T-helper 17 cell (primary cell): ENCODE measurements at places on chromosomes 4 and X. TPM values are rescaled to one million over a fixed set of nuclear protein-coding genes. Genes with fewer than 3 reads are reported as not detected.
A peak's percentile ranks its signal among the peaks of the same experiment; 100 is the strongest.

DNA sequence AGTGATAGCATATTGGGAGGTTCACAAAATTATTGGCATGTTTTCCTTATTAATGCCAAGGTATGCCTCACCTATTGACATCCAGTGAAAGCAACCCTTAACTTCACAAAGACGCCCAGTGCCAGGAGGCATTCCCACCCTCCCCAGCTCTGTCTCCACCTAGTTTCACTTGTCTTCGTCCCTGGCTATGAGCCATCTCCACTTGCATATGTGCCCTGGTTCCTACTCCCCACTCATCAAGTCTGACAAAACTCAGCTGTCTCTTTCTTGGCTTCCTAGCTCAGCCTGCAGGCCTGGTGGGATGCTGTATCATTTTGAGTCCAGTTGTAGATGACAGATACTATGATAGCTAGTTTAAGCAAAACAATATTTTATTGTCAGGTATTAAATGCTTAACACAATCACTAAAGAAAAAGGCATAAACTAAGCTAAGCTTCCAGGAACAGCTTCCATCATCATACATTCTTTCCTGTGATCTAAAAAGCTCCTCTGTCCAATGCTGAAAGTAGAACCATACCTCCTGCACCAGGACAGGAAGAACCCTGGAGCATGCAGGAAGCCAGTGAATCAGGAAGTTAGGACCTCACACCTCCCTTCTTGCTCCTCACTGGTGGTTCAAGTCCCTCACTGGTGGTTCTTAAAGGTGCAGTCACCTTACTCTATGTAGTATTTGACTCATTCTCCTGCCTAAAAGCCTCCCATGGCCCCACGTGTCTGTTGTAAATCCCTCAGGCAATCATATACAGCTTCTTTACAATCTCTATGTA, 410.3 kb upstream of the RASGEF1B start:
- DNase-seq = no peak
- no peak overlapping the region for H3K4me3 ChIP-seq
- H3K36me3 ChIP-seq = no peaks in the 10 kb centered on the region
- no peak overlapping the region for H3K27ac ChIP-seq
- H3K4me1 ChIP-seq = peaks cover 9% of the 10 kb centered on the region

DNA sequence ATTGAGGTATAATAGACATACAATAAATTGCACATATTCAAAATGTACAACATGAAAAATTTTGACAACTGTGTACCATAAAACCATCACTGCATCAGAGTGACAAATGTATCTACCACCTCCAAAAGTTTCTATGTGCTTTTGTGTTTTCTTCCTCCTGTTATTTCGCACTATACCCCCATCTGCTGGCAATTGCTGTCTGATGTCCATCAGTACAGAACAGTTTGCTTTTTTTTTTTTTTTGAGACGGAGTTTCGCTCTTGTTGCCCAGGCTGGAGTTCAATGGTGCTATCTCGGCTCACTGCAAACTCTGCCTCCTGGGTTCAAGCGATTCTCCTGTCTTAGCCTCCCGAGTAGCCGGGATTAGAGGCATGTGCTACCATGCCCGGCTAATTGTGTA, 154.3 kb upstream of the GIMD1 start:
- no peak overlapping the region for H3K27ac ChIP-seq
- H3K4me3 ChIP-seq = no peak overlapping the region
- no peaks in the 10 kb centered on the region for H3K36me3 ChIP-seq
- DNase-seq = no peak
- peaks cover 6% of the 10 kb centered on the region for H3K27me3 ChIP-seq

DNA sequence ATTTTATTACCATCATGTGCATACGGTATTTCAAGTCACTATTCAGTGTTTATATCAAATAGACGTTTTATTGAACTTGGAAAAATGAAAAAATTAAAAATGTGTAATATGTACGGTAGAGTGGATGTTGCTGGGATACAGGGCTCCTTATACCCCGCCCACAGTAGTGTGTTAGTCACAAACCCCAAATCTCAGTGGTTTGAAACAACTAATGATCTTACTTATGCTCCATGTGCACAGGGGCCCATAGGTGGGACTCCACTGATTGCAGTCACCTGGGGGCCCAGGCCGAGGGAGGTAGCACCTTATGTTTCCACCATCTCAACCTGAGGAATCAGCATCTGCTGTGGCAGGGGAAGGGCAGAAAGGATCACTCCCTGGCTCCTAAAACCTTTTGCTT, 18.1 kb downstream of the LSM6 start:
- no peak for DNase-seq
- no peak overlapping the region for H3K4me3 ChIP-seq
- H3K27me3 ChIP-seq = no peaks in the 10 kb centered on the region
- H3K4me1 ChIP-seq = peaks cover 6% of the 10 kb centered on the region
- H3K27ac ChIP-seq = no peak overlapping the region
- H3K36me3 ChIP-seq = peaks cover 3% of the 10 kb centered on the region

DNA sequence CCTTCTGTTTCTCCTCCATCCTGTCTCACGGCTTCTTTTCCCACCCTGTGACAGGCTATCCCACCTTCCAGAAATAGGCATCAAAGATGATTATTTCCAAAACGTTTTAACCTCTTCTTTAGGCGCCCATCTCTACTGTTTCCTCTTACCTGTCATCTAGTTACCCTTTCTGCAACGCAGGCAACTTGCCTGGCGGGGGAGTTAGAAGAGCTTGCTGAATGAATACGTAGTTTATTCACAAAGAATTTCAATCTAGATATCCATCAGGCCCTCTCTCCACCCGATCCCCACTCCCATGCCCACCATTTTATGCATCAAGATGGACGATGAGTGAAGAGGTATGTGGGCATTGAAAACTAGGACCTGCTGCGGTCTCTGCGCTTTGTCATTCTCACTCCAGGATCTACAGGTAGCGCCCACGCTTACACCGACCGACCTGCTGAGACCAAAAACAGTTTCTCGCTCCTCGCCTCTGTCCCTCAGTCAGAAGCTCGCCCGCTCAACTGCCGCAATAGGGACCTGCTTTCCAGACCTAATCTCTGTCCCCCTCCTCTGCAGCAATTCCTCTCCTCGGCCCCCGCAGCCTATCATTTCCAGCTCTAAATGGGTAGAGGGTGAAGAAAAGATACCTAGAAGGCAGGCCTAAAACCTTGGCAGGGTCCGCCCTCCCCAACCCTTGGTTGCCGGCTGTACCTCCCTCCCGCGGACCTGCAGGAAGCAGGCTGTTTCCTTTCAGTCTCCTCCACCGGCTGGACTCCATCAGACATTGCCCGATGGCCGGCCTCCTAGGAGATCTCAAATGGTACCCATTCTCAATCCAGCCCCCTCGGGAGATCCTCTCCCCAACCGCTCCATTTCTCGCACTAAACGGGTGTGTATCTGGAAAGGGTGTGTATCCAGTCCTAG, 624 bp downstream of the BEX5 start:
- H3K27ac ChIP-seq = peak overlapping the region; percentile 95
- DNase-seq = no peak
- H3K4me1 ChIP-seq = peaks cover 13% of the 10 kb centered on the region
- H3K36me3 ChIP-seq = peaks cover 3% of the 10 kb centered on the region

- no peak overlapping the region for H3K4me3 ChIP-seq
- no peak overlapping the region for H3K27ac ChIP-seq
- peaks cover 2% of the 10 kb centered on the region for H3K36me3 ChIP-seq
Observed at GRCh38 chr4:73599182-73599581, 21.1 kb downstream of the RASSF6 start.

- H3K4me1 ChIP-seq = peaks cover 9% of the 10 kb centered on the region
- H3K27me3 ChIP-seq = peaks cover under 1% of the 10 kb centered on the region
- no peak for DNase-seq
- H3K4me3 ChIP-seq = no peak overlapping the region
- no peak overlapping the region for H3K27ac ChIP-seq
Observed at GRCh38 chr4:78612398-78613178, 61.0 kb downstream of the ANXA3 start.

The SMPX gene
- not detected for total RNA-seq

The ZFP92 gene
- total RNA-seq = 1.2 TPM
